ENCODE measurements at places on chromosomes 2 and 18. TPM values are rescaled to one million over a fixed set of nuclear protein-coding genes. Genes with fewer than 3 reads are reported as not detected.

Gene APCDD1
- 17.3 TPM for total RNA-seq

DNA sequence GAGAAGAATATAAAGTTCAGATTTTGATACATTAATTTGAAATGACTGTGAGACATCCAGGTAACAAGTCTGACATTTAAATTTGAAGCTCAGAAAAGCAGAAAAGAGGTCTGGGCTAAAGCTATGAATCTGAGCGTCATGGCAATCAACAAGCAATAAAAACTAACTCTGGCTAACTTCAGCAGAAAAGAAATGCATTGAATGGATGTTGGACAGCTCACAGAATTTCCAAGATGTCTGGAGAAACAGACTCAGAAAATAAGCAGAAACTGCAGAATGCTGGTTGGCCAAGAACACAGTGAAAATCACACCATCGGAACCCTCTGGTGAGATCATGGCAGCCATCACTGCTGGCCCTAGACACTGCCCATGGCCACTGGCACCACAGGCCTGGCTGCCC is 366.6 kb downstream of the METTL4 start:
- no peak overlapping the region for H3K4me3 ChIP-seq
- H3K36me3 ChIP-seq = no peaks in the 10 kb centered on the region
- H3K27ac ChIP-seq = no peak overlapping the region
- H3K27me3 ChIP-seq = no peaks in the 10 kb centered on the region
- no peaks in the 10 kb centered on the region for H3K4me1 ChIP-seq

GRCh38 chr2:26652361-26653041 is 11.3 kb upstream of the CIB4 start:
- H3K4me1 ChIP-seq = no peaks in the 10 kb centered on the region
- peaks cover 20% of the 10 kb centered on the region for H3K27me3 ChIP-seq
- peak; percentile 84 for DNase-seq
- H3K4me3 ChIP-seq = no peak overlapping the region

Gene DSG1
- total RNA-seq = not detected

DNA sequence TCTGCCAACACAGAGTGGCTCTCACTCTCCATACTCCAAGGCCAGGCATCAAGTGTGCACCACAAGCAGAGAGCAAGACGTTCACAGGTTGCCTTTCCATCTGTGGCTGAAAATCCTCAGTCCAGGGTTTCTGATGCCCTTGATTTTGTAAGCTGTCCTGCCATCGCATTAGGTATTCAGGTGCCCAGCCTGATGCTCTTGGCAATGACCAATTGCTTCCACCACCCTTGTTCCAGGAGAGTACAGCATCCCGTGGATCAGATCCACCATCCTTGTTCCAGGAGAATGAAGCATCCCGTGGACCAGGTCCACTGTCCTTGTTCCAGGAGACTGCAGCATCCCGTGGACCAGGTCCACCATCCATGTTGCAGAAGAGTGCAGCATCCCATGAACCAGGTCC is 133.4 kb upstream of the GPC1 start:
- no peak overlapping the region for H3K4me3 ChIP-seq
- H3K4me1 ChIP-seq = no peaks in the 10 kb centered on the region
- no peak overlapping the region for H3K27ac ChIP-seq
- DNase-seq = no peak
- H3K36me3 ChIP-seq = no peaks in the 10 kb centered on the region

GRCh38 chr2:98534761-98535160 is 73.6 kb downstream of the COA5 start:
- no peaks in the 10 kb centered on the region for H3K36me3 ChIP-seq
- no peaks in the 10 kb centered on the region for H3K4me1 ChIP-seq
- no peaks in the 10 kb centered on the region for H3K27me3 ChIP-seq
- no peak overlapping the region for H3K27ac ChIP-seq

Gene DSG2
- total RNA-seq = 0.33 TPM

Gene DUSP2
- 1.0 TPM for total RNA-seq

- DNase-seq = no peak
- no peaks in the 10 kb centered on the region for H3K4me1 ChIP-seq
- H3K27ac ChIP-seq = no peak overlapping the region
- H3K36me3 ChIP-seq = no peaks in the 10 kb centered on the region
- no peaks in the 10 kb centered on the region for H3K27me3 ChIP-seq
Measured at GRCh38 chr2:122096761-122097160, 341.3 kb downstream of the TSN start.

GRCh38 chr2:241613017-241613780 is 23.8 kb downstream of the THAP4 start:
- H3K27me3 ChIP-seq = no peaks in the 10 kb centered on the region
- no peak overlapping the region for H3K4me3 ChIP-seq
- no peak overlapping the region for H3K27ac ChIP-seq
- peak; percentile 65 for DNase-seq
- no peaks in the 10 kb centered on the region for H3K36me3 ChIP-seq
- peaks cover 7% of the 10 kb centered on the region for H3K4me1 ChIP-seq

Gene TEKT4
- total RNA-seq = not detected

DNA sequence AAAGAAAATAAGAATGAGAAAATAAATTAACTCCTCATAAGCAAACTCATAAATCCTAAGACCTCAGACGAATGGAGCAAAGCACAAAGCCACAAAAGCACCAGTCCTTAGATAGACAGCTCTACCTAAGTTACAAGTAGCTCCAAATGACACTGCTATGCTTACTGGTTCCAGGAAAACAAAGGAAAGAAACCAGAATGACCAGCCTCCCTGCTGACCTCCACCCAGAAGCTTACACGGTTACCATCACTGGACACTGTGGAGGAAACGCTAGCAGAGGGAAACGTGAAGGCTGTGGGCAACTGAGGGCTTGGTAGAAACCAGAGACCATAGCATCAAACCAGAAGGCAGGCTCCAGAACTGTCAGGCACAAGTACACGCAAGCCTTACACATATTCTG is 67.8 kb downstream of the STK39 start:
- peaks cover 2% of the 10 kb centered on the region for H3K36me3 ChIP-seq
- DNase-seq = no peak
- H3K4me3 ChIP-seq = no peak overlapping the region
- H3K4me1 ChIP-seq = peaks cover 3% of the 10 kb centered on the region

Gene SCN9A
- total RNA-seq = 58.6 TPM

Data from fibroblast of lung (primary cell).